Nucleus accumbens (tissue), 56 donors: ENCODE measurements at places on chromosomes 7 and 10.

- no peak for DNase-seq
Measured at GRCh38 chr10:21532694-21533466, 1.2 kb upstream of the MLLT10 start.

DNA sequence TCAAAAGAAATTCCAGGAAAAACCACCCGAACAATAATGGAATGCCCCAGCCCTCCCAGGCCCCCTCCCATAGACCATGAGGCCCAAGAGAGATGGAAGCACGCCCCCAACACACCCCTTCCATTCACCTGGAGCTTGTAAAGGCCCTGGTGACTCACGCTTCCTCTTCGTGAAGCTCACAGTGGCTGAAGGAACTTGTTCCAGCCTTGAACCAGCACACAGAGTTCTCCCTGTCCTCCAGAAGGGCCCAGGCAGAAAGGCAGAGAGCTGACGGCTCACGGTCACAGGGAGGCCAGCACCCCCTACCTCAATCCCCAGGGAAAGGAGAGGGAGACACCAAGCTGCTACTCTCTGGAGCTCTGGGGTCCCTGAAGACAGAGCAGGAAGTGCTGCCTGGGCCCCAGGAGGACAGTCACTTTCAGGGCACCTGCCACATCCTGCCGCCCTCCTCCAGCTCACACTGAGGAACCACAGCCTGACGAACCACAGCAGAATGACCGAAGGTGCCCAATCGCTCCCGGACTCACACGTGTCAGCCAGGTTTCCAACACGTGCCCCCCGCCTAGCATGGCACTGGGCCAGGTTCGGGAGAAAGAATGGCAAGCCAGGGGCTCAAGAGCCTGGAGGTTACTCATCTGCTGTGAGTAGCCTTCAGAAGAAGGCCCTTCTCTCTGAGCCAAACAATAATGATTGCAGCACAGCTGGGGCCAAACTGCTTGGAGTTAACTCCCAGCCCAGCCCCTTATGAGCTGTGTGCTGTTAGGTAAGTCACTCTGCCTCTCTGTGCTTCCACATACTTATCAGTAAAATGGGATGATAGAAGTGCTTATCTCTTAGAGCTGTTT lies 52.8 kb downstream of the DLG5 start:
- DNase-seq: no peak

DNA sequence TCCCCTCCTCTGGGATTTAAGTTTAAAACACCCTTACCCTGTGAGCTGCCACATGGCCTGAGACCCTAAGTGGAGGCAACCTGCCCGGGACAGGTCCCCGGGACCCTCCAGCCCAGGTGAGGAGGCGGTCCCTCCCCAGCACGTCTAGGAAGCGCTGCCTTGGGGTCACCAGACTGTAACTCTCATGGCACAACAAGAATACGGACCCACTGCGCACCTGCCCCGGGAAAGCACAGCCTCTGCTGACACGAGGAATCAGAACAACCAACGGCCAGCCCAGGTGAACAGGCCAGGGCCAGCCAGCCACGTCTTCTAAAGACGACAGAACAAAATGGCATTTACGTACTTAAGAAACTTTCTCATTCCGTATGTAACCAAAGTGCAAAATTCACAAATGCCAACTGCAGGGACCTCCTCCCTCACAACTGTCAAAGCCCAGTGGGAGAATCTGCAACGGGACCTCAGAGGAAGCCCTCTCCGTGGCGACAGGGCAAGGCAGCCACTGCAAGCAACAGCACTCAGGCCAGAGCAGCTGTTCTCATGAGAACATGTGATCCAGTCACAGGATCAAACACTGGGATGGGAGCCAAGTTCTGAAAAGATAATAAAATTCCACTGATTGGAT lies 208.4 kb downstream of the DIP2C start:
- peak; percentile 29 for DNase-seq

DNA sequence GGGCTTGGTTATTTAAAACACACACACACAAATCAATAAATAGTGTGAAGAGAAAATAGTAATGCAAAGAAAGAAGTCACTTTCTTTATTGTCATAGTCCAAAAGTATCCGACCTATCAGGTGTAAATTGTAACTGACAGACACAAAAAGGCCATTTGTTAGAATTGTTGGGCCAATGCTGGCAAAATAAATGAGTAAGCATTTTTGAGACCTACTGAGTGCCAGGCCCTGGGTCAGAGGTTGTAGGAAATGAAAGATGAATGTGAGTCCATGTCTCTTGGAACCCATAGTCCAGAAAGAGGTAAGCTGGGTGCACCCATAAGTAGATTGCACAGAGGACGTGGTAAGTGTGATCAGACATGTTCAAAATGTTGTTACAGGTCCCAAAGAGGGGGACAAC lies 13.5 kb upstream of the EGR2 start:
- no peak for DNase-seq
